MG63 (cell line): ENCODE measurements at places on chromosomes 12 and 14. TPM values are rescaled to one million over a fixed set of nuclear protein-coding genes. Genes with fewer than 3 reads are reported as not detected.

MGP gene
- 0.69 and 0.72 TPM in 2 replicates for total RNA-seq

LRP6 gene
- total RNA-seq, result 7.9 and 10.2 TPM in 2 replicates

KRT84 gene
- not detected in 2 replicates for total RNA-seq

SSPN gene
- 0.13 TPM in 1 of 2 replicates, not detected in the other for total RNA-seq

NRXN3 gene
- 0.07 and 0.12 TPM in 2 replicates for total RNA-seq

TBC1D30 gene
- total RNA-seq, result 0.20 and 0.30 TPM in 2 replicates

CD163L1 gene
- 0.37 and 2.0 TPM in 2 replicates for total RNA-seq

LTA4H gene
- 45.7 and 50.4 TPM in 2 replicates for total RNA-seq

GRCh38 chr12:25422241-25422640 is 130.8 kb downstream of the LMNTD1 start:
- DNase-seq, result peak; percentile 16

- no peak for DNase-seq
Observed at GRCh38 chr12:25107920-25108319, 87.0 kb downstream of the DNAI7 start.

DNA sequence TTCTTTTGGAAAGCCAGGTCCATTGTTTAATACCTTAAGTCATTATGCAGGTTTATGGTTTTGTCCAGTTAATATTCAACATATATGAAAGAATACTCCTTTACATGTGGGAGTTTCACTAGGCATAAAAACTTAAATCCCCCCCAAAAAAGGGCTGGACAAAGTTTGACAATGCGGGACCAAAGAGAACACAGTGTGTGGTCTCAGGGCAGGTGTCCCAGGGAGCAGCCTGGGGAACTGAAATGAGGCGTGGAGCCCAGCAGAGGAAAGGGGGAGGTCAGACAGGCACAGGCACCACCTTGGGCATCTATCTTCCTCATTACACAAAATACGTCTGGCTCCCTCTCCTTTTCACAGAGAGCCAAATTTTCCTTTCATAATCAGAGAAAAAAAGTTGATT is 22.5 kb downstream of the PKP2 start:
- DNase-seq, result no peak

DNA sequence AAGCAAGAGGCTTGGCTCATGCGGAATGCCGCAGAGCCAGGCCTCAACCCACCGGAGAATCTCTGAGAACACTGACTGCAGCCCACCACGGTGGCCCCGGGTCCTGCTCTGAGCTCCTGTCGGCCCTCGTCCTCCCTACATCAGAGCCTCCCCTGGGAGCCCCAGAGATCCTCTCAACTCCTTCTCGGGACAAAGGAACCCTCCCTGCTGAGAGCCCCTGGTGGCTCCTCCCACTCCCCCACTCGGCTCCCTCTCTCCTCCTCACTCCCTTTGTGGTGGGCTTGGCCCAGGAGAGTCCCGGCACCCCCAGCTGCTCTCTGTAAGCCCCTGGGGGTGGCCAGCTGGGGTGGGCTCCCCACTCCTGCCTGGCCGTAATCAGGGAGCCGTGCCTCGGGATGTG is 11.1 kb upstream of the INF2 start:
- no peak for DNase-seq

DNA sequence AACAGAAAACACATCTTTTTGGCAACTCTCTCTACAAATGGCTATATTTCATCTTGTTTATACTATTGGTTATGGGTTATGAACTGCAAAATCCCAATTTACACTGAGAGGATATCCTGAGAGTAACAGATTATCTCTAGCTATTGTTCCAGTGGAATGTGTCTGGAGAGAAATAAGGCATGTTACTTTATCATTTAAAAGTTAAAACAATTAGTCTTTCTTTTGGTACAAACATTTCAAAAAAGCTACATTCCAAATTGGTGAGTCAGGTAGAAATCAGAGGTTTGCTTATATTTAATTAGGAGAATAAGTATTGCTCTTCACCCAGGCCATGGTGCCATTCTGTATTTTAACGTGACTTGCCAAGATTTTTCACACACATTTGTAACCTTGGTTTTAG is 411.6 kb downstream of the CCER1 start:
- DNase-seq, result no peak

GRCh38 chr14:56273155-56273554 is 154.9 kb downstream of the PELI2 start:
- no peak for DNase-seq

GRCh38 chr12:103884316-103884715 is 43.3 kb upstream of the NT5DC3 start:
- DNase-seq, result no peak

- peak; percentile 2 for DNase-seq
Observed at GRCh38 chr14:59632381-59632780, 55.8 kb upstream of the CCDC175 start.

DNA sequence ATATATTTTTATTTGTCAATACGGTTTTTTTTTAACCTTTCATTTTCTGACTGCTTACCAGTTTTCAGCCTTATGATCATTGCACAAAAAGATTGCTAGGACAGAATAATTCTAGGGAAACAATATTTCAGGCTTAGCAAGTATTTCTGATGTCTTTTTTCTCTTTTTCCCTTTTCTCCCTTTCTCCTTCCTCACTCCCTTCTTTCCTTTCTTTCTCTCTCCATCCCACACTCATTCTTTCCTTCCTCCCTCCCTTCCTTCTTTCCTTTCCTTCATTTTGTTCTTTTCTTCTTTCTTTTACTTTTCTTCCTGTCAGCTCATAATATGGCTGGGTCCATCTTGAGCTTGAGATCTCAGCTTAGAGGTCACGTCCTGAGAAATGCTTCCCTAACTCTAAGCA is 601.4 kb upstream of the NOVA1 start:
- DNase-seq, result no peak

- DNase-seq, result no peak
Observed at GRCh38 chr14:98022541-98023520, 1225.6 kb downstream of the VRK1 start.

GRCh38 chr14:69992564-69992963 is 113.3 kb downstream of the SMOC1 start:
- peak; percentile 6 for DNase-seq

GRCh38 chr14:46672128-46672527 is 20.5 kb upstream of the RPL10L start:
- DNase-seq, result no peak

DNA sequence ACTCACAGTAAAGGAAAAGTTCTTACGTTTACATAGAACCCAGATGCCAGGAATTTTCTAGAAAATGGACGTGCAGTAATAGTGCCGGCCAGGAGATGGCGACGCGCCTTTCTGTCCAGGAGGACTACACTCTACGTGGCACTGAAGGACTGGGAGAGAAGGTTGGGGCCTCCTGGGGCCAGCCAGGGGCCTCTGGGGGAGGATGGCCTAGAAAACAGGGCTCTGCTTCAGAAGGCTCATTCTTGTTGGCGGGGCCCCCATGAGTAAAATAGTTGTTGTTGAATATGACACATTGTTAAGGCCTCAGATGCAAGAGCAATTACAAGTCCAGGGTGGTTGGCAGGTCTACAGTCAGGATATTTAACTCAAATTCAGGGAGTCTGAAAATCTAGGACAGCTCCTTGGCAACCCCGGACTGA is 120.1 kb upstream of the MAX start:
- DNase-seq, result peak; percentile 16
